Lower lobe of right lung (tissue), 2 donors: ENCODE measurements at places on chromosomes 1 and 21. TPM values are rescaled to one million over a fixed set of nuclear protein-coding genes. Genes with fewer than 3 reads are reported as not detected.
A peak's percentile ranks its signal among the peaks of the same experiment; 100 is the strongest.

GRCh38 chr1:115041654-115042053 lies 12.0 kb downstream of the TSHB start:
- no peak for DNase-seq

- DNase-seq, result no peak
Measured at GRCh38 chr21:31543191-31543590, 116.3 kb upstream of the SOD1 start.

DNA sequence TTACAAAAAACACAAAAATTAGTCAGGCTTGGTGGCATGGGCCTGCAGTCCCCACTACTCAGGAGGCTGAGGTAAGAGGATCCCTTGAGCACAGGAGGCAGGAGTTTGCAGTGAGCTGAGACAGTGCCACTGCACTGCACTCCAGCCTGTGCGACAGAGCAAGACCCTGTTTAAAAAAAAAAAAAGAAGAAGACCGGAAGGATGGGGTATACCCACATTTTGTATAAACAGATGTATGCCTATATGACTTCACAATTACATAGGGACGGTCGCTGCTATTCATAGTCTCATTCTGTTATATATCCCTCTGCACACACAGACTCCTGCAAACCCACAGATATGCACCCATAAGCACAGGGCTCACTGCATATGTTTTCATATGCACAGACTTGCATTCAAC lies 12.7 kb downstream of the LCK start:
- DNase-seq, result no peak

Gene PARS2
- 3.3 TPM for total RNA-seq

Gene FMO2
- 288 TPM for total RNA-seq

DNA sequence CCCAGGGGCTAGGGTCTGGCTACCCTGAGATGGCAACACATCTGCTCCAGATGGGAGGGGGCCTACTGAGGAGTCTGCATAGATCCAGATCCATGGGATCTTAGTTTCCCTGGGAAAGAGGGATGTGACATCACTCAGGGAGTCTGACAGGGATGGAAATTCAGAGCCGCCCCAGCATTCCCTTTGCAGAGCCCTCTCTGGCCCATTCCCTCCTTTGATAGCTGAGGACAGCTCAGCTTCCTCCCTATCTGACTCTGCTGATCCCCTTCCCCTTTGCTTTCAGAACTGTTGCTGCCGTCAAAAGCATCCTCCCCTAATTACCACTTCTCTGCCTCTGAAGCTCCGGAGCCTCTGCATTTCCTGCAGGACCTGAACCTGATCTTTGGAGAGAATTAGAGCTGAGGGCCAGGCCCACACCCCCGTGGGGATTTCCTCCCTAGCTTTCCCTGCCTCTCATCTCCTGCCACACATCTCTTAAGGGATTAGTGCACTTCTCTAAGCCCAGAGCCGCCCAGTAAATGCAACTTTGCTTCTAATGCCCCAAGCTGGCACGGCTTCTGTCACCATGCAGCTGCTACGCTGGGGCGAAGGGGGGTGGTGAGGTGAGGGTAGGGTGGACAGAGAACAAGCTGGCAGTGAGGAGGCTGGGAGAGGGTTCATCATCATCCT lies 9.5 kb upstream of the ASCL5 start:
- DNase-seq, result no peak

DNA sequence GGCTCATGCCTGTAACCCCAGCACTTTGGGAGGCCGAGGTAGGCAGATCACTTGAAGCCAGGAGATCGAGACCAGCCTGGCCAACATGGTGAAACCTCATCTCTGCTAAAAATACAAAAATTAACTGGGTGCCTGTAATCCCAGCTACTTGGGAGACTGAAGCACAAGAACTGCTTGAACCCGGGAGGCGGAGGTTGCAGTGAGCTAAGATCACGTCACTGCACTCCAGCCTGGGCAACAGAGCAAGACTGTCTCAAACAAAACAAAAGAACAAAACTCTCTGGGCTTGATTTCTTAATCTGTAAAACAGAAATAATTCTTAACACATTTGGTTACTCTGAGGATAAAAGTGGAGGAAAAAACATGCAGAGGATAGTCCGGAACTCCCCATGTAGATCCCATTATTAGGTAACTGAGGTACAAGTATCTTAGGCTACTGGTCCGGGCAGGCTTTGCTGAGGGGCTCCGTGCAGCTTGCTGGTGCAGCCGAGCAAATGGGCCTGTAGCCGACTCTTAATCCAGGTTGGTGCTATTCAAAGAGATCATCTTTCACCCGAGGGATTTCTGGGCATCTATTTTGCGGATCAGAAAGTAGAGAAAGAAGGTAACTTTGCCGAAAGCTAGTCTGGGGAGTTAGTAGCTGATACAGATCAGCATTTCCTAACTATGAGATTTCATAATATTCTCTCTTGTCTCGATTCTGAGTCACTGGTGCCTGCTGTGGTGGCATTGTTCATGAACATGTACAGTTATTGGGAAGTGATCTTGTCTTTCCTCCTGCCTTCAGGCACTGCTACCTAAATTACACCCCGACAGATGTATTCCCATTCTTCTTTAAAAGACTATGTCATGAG lies 56.8 kb downstream of the NFIA start:
- no peak for DNase-seq

GRCh38 chr1:223123011-223123610 lies 19.9 kb downstream of the TLR5 start:
- DNase-seq, result no peak

Gene S100A1
- total RNA-seq, result 0.71 TPM

GRCh38 chr1:81430955-81431623 lies 369.6 kb upstream of the ADGRL2 start:
- DNase-seq, result no peak

DNA sequence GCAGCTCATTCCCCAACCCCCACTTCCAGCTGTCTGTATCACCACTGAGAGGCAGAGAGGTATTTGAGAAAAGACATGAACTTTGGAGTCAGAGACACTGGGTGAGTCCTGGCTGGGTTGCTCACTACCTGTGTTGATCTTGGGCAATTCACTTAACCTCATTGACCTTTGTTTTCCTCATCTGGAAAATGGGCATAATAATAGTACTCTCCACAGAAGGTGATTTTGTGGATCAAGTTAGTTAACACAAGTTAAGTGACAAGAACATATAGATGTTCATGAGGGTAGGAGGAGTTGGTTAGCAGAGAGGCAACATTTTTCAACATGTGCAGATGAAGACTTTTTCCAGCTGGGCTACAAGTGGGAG lies 17.1 kb upstream of the ETV3L start:
- no peak for DNase-seq

- peak; percentile 95 for DNase-seq
Measured at GRCh38 chr1:209805875-209806760, at the start of gene IRF6. TSS of gene IRF6 (minus strand) at chr1:209806142. CDS start at chr1:209801413, 4,729 bp downstream.

- DNase-seq, result no peak
Measured at GRCh38 chr1:243837907-243838535, 12.0 kb downstream of the AKT3 start.

- DNase-seq, result no peak
Measured at GRCh38 chr1:8376358-8376840, 58.5 kb downstream of the SLC45A1 start.

Gene NBPF4
- total RNA-seq, result not detected

- no peak for DNase-seq
Measured at GRCh38 chr21:37423103-37423502, 56.5 kb downstream of the DYRK1A start.

Gene ZNF683
- total RNA-seq, result 1.2 TPM
